ENCODE measurements at places on chromosomes 3 and 15. TPM values are rescaled to one million over a fixed set of nuclear protein-coding genes. Genes with fewer than 3 reads are reported as not detected.

The RNU5B-1 gene
- total RNA-seq: not detected

DNA sequence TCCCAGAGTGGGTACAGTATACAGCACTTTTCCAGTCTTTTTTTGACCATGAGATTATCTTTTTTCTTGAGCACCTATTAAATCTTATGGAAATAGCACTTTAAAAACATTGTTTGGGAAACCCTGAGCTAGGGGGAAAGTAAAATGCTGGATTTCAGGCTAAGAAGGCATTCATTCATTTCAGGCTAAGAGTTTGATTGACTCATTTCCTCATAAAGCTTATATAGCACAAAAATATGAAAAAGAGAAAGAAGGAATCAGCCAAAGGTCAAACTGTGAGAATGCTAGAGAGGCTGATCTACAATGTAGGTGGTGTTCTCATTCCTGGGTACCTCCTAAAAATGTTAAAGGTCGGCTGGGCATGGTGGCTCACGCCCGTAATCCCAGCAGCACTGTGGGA, 10.5 kb downstream of the TTC23 start:
- H3K27ac ChIP-seq: no peak overlapping the region
- H3K27me3 ChIP-seq: peaks cover 4% of the 10 kb centered on the region
- no peak overlapping the region for H3K4me3 ChIP-seq
- no peaks in the 10 kb centered on the region for H3K36me3 ChIP-seq

DNA sequence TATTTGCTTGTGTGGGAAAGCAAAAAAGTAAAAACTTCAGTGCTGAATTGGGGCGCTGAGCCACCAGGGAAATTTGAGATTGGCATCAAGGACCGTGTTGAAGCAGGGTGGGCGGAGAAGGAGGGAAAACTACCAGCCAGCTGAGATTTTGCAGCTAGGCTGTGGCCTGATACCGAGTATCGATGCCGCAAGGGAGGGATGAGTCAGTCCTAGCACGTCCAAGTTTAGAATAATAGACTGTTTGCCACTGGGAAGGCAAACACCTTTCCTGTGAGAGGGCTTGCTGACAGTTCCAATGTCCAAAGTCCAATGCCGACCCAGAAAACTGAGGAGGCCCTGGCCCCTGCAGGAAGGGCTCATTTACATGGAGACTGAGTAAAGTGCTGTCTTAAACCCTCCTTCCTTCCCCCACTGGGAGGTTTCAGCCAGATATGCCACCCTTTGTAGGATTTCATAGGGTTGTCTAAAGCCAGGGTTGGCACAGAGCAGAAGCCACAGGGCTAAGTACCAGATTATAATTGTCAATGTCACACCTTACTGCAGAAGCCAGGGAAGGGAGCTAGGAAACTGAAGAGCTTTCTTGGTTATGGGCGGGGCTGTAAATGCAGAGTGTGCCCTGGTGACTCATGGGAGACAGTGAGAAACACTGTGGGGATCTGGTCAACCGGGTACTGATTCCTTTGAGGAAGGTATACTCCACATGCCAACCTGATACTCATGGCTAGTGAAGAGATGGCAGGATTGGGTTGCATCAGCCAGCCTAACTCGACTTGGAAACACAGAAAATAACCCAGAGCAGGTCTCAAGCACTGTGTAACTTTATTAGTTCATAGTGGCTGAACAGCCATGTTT, 28.4 kb upstream of the PIK3CB start:
- H3K27ac ChIP-seq: no peak overlapping the region
- no peak for DNase-seq
- H3K27me3 ChIP-seq: no peaks in the 10 kb centered on the region
- H3K4me3 ChIP-seq: no peak overlapping the region

DNA sequence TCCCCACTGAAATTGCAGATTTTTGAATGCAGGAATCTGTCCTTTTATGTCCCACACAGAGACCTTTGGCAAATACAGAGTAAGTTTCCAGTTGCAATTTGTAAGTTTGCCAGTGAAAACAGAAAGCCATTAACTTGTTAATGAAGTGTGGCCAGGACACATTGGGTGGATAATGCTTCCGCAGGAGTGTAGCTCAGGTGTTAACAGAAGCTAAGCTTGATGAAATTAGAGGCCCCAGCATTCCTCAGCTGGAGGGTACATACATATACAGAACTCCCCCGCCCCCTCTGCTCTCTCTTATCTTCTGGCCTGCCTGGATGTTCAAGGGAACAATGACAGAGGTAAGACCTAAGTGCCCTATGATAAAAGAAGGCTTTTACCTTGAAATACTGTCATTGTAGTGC, 8.1 kb upstream of the LRRC2 start:
- no peaks in the 10 kb centered on the region for H3K4me1 ChIP-seq
- peaks cover 4% of the 10 kb centered on the region for H3K27me3 ChIP-seq
- H3K27ac ChIP-seq: no peak overlapping the region
- DNase-seq: no peak
- H3K36me3 ChIP-seq: no peaks in the 10 kb centered on the region
- H3K4me3 ChIP-seq: no peak overlapping the region

DNA sequence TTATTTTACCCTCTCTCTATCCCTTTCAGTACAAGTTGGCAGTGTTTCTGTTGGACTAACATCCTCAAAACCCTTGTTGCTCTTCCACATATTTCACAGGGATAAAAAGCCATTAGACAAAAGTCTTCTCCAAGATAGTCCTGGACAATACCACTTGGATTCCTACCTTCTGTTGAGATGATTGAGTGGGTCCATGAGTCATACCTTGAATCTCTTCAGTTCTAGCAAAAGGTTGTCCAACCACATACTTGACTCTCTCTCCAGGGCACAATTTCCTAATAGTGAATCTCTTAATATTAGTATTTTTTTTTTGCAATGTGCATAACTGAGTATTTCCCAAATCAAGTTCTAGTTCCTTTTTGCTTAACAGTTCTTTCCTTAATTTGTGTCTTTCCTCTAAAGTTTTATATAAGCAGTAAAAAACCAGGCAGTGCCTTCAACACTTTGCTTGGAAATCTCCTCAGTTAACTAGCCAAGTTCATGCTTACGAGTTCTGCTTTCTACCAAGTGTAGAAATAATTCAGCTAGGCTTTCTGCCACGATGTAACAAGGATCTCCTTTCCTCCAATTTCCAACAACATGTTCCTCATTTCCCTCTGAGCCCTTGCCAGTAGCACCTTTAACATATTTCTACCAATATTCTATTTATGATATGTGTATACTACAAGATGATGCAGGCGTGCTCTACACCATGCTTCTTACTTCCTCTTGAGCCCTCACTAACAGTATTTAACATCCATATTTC, 68.3 kb upstream of the NEO1 start:
- no peaks in the 10 kb centered on the region for H3K36me3 ChIP-seq
- H3K4me3 ChIP-seq: no peak overlapping the region
- H3K27me3 ChIP-seq: peaks cover 3% of the 10 kb centered on the region

The ILDR1 gene
- total RNA-seq: 0.28 TPM

The TTC21A gene
- 2.4 TPM for total RNA-seq

DNA sequence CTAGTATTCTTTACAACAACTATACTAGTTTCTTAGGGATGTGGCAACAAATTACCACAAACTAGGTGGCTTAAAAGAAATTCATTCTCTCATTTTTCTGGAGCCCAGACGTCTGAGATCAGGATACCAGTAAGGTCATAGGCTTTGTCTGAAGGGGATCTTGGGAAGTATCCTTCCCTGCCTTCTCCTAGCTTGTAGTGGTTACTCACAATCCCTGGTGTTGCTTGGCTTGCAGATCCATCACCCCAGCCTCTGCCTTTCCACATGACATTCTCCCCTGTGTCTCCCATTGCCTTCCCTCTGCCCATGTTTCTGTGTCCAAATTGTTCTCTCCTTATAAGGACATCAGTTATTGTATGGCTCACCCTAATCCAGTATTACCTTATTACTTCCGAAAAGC, 24.3 kb upstream of the CLDN1 start:
- no peaks in the 10 kb centered on the region for H3K36me3 ChIP-seq
- no peak overlapping the region for H3K4me3 ChIP-seq
- no peaks in the 10 kb centered on the region for H3K27me3 ChIP-seq
- no peaks in the 10 kb centered on the region for H3K4me1 ChIP-seq

GRCh38 chr3:181052256-181052655, 62.7 kb upstream of the DNAJC19 start:
- no peak overlapping the region for H3K4me3 ChIP-seq
- no peak overlapping the region for H3K27ac ChIP-seq
- no peaks in the 10 kb centered on the region for H3K4me1 ChIP-seq
- H3K27me3 ChIP-seq: no peaks in the 10 kb centered on the region
- H3K36me3 ChIP-seq: no peaks in the 10 kb centered on the region

- no peak overlapping the region for H3K4me3 ChIP-seq
- no peak overlapping the region for H3K27ac ChIP-seq
- DNase-seq: no peak
- no peaks in the 10 kb centered on the region for H3K4me1 ChIP-seq
- H3K36me3 ChIP-seq: peaks cover 56% of the 10 kb centered on the region
Measured at GRCh38 chr3:9976721-9977709, 9.6 kb downstream of the EMC3 start.
